ENCODE measurements at places on chromosomes 3 and 15.

GRCh38 chr3:57080171-57080570, 19.7 kb downstream of the SPATA12 start:
- peak; percentile 29 for DNase-seq

DNA sequence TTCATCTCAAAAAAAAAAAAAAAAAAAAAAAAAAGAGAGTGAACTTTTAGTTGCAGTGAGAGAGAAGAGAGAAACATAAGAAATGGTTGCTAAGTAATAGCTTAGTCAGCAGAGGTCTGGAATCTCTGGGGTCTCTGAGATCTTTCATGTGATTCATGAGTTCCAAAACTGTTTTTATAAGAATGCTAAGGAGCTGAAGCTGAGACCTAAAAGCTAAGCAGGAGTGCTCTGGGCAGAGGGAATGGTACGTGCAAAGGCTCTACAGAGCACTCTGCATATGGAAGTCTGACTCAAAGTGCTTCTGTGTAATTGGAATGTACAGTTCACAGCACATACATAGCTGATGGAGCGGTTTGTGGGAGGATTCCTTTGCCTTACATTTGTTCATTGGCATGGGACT, 66.3 kb upstream of the LRIG1 start:
- DNase-seq: no peak

DNA sequence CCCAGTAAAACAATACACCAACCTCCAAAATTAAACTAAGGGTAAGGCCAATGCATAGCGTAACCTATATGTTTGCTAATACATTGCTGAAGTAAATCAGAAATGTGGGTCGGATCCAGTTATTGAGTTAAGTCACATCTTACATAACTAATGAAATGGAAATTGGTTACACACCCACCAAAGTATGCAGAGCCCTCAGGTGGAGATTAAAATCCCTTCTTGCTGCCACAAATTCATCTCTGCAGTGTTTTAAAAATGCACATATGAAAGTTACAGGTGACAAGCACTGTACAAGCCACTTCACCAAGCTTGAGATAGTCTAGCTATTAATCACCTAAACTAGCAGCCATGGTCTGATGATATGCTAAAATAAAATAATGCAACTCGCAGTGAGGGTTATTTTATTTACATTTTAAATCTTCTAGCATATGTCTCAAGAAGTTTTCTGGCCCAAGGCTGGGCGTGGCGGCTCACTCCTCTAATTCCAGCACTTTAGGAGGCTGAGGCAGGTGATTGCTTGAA, 130.6 kb downstream of the AQP9 start:
- DNase-seq: no peak

DNA sequence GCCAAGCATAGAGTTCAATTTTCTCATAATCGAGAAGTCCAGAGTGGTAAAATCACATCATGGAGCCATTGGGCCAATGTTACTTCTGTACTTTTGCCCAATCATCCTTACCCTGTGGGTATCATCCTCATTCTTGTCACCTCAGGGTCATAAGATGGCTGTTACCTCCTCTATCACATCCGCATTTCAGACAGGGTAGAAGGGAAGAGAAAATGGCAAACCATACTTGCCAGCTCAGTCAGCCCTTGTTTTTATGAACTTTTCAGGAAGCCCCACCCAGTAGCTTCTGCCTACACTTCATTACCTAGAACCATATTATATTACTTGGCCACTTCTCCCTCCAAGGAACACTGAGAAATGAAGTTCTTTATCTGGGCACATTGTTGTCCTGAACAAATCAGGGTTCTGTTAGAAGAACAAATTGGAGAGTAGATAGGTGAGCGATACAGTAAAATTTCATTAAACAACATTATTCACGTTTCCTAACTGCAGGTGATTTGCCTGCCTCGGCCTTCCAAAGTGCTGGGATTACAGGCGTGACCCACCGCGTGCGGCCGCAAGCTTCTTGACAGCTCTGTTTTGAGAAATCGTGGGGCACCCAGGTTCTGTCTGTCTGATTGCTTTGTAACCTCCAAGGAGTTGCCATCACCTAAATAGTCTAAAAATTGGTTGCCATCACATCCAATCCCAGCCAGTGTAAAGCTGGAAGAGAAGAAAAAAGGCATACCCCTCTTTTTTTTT, 34.5 kb upstream of the RPN1 start:
- DNase-seq: no peak

- DNase-seq: no peak
Measured at GRCh38 chr3:188631291-188632010, 477.5 kb downstream of the LPP start.

DNA sequence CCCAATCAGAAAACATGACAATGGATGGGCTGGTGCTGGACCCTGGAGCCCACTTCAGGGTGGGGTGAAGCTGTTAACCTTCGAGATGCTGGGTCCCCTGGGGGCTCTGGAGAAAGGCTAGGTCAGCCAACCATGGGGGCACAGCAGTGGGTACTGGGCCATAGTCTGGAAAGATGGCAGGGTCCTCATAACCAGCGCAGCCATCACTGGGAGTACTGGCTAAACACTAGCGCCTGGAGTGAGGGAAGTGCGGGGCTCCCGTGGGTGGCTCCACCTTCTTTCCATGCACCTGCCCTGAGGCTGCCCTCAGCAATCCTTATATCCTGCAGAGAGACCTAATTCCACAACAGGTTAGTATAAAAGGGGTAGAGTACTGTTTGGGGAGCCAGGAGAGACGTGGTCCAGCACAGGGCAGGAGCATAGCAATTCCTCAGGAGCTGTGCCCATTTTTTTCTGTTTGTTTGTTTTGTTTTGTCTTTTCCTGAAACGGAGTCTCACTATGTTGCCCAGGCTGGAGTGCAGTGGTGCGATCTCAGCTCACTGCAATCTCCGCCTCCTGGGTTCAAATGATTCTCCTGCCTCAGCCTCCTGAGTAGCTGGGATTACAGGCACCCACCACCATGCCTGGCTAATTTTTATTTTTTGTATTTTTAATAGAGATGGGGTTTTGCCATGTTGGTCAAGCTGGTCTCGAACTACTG, 122.6 kb upstream of the MEF2A start:
- no peak for DNase-seq

DNA sequence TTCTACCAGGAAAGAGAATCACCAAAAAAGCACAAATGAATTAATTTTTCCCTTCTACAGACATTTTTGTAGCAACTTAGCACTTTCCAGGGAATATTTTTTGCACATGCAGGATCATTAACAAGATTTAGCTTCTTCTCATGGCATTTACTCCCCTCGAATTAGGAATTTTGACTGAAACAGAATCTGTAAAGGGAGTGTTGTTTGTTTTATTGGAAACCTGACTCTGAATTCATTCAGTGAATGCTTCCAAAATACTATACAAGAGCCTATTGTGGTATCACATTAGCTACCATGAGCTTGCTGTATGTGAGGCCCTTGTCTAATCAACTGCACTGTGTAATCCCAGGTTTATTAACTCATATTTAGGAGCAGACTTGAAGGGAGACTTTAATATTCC, 130.4 kb upstream of the ATP10A start:
- no peak for DNase-seq

DNA sequence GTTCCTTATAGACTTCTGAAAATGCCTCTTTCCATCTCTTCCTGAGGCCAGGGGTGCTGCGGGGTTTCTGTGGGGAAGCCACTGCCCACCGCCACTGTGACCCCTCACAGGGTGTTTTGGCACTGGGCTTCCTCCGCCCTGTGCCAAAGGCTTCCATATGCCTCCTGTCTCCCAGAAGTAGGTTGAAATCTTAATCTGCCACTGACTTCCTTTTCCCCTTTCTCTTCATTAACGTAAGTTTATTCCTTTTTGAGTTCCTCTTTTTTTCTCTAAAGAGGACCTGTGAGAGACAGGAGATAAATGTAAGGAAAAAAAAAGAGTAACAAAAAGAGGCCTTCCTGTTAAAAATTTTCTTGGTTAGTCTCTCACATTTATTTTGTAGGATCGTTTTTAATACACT, 220.5 kb downstream of the CTNNB1 start:
- no peak for DNase-seq

DNA sequence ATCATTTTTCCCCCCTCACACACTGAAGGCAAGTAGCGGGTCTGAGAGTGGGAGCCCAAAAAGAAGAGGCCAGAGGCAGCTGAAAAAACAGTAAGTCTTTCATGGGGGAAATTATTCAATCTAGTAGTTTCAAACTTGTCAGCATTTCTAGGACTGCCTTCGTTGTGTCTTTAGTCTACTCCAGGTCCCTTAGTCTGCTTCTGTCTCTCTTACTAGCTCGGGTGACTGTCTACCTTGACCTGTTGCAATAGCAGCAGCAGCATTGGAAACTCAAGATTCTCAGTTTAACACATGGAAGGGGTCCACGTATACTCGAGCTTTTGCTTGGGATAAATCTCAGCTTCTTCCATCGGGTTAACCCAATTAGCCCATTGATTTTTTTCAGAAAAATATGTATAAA, 28.9 kb downstream of the CHD2 start:
- DNase-seq: no peak
